ENCODE measurements at places on chromosomes 1 and 21.

- DNase-seq, result no peak
Observed at GRCh38 chr21:26391166-26391565, 181.9 kb downstream of the CYYR1 start.

- DNase-seq, result no peak
Observed at GRCh38 chr1:211329764-211330201, 3.1 kb downstream of the TRAF5 start.

DNA sequence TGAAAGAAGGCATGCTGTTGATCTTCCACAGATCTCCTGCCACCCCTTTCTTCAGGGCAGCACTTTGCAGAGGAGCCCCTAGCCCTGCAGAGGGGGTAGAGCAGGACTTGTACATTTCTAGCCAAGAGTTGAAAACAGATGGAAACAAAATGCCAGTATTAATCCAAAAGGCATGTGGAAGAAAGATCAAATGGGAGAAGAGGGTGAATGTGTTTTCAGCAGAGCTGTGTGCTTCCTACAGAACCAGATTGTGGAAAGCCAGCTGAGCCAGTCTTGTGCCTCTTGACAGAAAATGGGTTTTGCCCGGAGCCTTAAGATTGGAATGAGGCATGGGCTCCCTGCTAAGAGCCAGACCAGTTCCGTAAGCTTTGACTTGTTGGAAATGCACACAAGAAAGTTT is 105.2 kb upstream of the TSPAN2 start:
- no peak for DNase-seq

- no peak for DNase-seq
Observed at GRCh38 chr1:95247607-95248006, 13.6 kb downstream of the RWDD3 start.

DNA sequence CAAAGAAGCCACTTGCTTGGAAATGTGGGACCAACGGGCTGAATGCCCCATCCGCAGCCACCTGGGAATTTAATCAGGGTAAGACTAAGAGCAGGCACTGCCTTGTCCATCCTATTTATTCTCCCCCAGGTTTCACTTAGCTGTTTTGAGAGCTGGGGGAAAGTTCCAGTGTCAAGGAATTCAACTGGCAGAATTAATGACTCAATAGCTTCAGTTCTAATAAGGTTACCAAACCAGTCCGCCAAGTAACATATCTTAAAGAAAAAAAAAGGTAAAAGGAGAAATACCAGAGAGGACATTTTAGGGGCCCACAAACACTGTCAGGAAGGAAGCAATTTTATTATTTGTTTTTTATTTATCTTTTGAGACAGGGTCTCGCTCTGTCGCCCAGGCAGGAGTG is 157.6 kb upstream of the SOD1 start:
- DNase-seq, result no peak

DNA sequence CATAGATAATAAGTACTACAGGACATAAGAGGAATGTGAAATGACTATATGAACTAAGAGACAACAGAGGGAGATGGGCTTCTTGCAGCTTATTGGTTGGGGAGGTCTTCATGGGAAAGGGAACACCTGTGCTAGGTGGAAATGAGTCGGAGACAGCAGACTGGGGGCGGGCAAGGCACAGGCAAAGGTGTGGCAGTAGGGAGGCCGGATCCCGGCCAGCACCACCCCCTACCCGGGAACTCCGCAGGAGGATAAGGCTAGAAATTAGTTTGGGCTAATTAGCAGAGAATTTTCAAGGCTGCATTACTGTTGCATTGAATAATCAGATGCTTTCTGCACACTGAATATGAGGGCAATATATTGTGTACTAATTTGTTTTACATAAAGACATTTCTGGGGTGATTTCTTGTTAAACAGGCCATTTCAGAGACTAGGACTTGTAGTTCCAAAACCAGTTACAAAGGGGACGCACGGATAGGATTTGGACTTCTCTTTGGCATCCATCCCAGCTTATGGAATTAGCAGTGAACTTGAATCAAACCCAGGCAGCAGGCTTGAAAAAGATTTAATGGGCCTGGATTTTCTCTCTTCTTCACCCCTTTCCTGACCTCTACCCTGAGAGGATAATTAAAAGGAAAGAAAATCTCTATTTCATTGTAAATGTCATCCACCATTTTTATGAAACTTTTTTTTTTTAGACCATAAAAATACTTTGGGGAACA is 2.2 kb upstream of the HUNK start:
- no peak for DNase-seq

GRCh38 chr1:23964790-23965740 is 5.4 kb downstream of the PNRC2 start:
- DNase-seq, result no peak

- no peak for DNase-seq
Observed at GRCh38 chr1:23643736-23644554, 47.7 kb upstream of the RPL11 start.

- DNase-seq, result no peak
Observed at GRCh38 chr21:38859852-38860251, 54.1 kb downstream of the ETS2 start.

- DNase-seq, result no peak
Observed at GRCh38 chr1:116306840-116307442, 66.1 kb upstream of the ATP1A1 start.

DNA sequence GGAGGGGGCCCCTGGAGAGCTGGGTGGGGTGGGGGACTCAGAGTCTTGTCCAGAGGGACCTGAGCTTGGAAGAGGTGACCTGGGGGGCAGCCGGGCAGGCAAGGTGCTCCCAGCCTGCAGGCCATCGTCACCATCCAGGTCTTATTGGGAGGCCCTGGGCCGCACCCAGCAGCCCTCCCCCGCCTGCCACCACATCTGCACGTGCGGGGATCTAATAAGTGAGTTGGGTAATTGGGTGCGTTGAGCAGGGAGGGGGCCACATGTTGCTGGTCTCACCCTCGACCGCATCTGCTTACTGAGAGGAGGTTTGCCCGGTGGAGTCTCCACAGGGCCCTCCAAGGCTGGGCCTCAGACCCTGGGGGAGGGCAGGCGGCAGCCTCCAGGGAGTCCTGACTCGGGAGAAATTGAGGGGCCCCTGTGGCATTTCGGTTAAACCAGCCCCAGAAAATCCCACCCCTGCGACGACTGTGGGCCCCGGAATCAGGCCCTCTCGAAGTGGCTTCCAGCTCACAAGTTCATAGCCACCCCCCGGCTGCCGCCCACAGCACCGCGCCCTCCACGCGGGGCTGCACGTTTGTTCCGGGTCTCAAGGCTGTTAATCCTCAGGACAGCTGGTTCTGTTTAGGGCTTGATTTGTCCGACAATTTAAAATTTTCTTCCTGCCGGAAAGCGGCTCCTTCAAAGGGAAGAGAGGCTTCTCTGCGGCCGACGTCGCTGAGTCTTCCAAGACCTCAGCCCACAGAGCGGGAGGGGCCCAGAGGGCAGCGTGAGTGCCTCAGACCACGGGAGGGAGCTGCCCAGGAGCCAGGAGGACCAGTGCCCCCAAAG is 14.7 kb upstream of the COL6A2 start:
- DNase-seq, result no peak

GRCh38 chr1:216458812-216459211 is 35.6 kb upstream of the USH2A start:
- DNase-seq, result no peak

DNA sequence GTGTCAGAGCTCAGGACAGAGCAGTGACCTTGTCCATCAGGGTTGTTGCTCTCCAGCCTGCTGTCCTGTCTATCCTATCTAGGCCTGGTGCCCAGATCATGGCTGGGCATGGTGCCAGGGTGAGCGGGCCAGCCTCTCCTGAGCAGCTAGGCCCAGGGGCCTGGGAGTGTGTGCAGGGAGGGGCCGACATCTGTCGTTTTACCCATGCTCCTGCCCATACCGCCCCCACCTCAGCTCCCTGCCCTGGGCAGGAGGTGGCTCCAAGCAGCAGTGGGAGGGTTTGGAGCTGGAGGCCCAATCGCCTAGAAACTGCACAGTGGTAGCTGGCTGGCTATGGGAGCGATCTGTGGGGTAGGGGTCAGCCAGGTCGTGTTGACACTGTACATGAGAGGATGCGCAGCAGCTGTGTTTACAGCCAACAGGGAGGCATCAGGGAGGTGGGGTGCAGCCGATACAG is 6.5 kb downstream of the INSRR start:
- DNase-seq, result no peak

GRCh38 chr1:11429226-11429625 is 49.7 kb upstream of the DISP3 start:
- DNase-seq, result no peak

DNA sequence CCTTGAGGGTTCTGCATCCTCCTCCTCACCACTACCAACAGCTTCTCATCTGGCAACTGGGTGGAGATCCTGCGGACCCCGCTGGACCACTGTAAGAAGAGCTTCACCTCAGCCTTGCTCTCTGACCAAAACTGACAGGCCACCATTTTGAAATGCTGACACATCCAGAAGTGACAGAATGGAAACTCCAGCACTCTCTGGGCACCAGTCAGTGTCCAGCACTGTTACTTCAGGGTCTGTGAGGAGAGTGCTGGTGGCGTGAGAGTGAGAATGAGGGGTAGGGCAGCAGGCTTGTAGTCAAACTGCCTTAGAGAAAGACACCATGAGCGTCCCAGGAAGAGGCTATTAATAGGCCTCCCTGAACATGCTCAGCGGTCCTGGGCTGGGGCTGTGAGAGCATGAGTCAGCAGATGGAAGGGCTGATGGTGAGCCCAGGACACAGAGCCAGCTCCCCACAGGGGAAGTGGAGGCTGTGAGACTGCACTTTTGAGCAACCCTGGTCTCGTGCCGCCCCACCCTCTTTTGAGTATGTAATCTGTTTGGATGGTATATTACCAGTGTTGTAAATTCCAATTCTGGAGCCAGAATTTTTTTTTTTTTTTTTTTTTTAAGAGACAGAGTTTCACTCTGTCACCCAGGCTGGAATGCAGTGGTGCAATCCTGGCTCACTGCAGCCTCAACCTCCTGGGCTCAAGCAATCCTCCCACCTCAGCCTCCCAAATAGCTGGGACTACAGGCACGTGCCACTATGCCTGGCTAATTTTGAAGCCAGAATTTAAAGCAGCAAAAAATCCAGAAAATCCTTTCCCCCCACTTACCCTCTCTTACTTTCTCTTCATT is 34.4 kb upstream of the SLC30A1 start:
- no peak for DNase-seq

DNA sequence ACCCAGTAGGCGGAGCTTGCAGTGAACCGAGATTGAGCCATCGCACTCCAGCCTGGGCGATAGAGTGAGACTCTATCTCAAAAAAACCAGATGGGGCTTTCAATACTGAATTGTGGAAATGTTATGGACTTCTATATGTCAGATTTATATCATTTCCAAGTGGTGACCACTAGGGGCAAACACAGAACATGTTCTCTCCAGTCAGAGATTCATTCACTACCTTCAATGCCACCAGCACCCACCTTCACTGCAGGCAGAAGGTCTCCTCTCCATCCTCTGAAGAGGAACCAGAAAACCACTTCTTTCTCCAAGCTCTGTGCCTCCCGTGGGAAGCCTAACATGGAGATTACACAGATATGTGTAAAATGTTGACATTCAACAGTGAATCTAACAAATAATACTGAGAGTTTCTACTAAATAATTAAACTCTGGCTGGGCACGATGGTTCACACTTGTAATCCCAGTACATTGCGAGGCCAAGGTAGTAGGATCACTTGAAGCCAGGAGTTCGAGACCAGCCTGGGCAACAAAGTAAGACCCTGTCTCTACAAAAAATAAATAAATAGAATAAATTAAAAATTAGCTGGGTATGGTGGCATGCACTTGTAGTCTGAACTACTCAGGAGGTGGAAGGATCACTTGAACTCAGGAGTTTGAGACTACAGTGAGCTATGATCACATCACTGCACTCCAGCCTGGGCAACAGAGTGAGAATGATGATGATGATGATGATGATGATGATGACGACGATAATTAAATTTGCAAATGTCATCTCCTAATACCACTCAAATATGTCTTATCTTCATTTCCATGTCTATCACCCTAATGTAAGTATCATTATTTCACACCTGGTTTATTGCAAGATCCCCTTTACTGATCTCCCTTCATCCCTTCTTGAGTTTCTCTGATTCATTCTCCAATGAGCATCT is 151.1 kb downstream of the ZNF281 start:
- DNase-seq, result no peak

DNA sequence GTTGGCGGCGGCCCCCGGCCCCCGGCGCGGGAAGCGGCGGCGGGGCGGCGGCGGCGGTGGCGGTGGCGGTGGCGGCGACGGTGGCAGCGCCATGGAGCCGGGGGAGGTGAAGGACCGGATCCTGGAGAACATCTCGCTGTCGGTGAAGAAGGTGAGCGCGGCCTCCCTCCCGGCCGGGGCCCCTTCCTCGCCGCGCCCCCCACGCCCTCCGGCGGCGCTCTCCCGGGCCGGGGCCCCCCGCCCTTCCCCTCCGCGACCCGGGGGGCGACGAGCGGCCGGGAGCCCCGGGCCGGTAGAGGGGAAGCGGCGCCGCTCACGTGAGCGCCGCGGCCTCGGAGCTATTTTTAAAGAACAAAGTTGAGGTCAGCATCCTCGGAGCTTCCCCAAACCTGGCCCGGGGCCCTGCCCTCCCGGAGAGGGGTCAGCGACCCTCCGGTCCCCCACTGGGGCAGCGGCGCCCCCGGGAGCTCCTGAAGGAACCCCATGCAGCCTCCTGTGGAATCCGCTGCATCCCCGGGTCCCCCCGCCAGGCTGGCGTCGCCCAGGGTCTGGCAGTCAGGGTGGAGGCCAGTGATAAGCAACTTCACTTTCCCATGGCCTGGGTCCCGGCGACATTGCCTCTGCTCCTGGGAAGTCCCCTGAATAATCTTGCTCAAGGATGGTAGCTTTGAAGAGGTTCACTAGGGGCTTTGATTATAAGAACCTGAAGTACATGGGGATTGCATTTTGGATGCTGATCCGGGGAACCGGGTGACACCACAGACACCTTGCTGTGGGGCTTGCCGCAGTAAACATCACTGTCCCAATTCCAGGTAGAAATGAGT is 560 bp downstream of the PLEKHM2 start:
- peak; percentile 21 for DNase-seq

DNA sequence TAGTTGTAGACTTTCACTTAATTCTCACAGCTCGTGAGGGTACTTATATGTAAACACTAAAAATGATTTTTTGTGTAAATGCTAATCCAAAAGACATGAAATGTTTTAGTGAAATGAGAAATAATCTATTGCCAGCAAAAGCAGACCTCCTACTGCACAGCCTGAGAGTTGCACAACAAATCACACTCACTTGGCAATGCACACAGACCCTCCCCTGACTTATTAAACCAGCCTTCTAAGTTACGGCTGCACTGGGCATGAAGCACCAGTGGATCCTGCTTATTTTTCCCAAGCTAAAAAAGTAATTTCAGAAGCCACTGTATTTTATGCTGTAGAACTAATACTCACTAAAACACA is 10.3 kb downstream of the ERRFI1 start:
- DNase-seq, result no peak

DNA sequence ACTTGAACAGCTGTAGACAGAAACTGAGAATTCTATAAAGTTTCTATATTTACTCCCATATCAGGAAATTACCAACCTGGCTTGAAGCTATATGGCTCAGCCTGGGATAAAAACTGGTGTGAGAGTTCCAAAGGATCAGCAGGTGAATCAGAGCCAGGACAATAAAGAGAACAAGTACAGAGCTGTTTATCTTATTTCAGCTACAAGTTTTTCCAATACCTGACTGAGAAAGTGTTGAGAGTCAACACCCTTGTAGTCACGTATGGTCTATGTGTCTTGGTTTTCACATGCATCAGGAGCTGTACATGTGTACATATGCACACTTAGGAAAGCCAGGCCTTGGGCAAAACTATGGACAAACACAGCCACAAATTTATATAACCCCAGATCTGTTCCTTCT is 40.7 kb upstream of the CXADR start:
- no peak for DNase-seq

GRCh38 chr21:42629933-42630589 is 23.4 kb upstream of the PDE9A start:
- no peak for DNase-seq

- no peak for DNase-seq
Observed at GRCh38 chr1:76294482-76295194, 220.1 kb downstream of the ST6GALNAC3 start.

GRCh38 chr1:3858231-3858981 is 1.1 kb downstream of the DFFB start:
- DNase-seq, result no peak

Measured in T-helper 9 cell (primary cell).